ENCODE measurements at places on chromosomes 16 and 17.

DNA sequence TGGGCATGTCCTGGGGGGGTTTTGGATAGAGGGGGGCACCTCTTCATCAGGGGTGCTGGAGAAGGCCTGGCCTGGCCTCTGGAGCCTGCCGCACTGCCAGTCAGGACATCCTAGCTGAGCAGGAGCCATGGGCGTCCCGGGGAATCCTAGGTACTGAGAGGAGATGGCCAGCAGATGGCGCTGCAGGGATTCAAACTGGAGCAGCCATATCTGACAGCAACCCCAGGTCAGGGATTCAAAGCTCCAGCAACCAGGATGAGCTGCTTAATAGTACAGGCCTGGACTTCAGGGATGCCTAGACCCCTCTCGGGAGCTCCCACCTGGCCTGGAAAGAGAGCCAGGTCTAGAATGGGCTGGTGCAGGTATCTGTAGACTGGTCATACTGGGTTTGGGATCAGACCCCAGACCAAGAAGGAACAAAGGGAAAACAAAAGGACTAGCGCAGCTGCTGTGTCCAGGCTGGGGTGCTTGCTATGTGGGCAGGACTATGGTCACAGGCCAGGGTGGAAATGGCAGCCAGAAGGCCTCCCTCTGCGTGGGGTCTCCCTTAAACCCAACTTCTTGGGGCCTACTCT lies 306.9 kb upstream of the RBFOX1 start:
- no peak for DNase-seq

DNA sequence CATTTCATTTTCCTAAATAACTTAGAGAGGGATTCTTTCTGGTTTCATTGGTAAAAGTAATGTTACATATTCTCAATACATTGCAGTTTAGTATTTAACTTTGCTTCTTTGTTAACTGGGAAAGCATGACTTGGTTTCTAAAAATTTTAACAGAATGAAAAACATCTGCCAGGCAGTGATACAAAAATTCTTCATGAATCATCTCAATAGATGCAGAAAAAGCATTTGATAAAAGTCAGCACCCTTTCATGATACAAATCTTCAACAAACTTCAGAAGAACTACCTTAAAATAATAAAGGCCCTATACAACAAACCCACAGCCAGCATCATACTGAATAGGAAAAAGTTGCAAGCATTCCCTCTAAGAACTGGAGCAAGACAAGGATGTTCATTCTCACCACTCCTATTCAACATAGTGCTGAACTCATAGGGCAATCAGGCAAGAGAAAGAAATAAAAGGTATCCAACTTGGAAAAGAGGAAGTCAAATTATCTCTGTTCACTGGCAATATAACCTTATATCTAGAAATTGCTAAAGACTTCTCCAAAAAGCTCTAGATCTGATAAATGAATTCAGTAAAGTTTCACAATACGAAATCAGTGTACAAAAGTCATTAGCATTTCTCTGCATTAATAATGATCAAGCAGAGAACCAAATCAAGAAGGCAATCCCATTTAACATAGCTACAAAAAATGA lies 50.4 kb downstream of the SLFN5 start:
- no peak for DNase-seq

- DNase-seq, result no peak
These were observed 1.2 kb upstream of the GLIS2 start for GRCh38 chr16:4314532-4315185.

DNA sequence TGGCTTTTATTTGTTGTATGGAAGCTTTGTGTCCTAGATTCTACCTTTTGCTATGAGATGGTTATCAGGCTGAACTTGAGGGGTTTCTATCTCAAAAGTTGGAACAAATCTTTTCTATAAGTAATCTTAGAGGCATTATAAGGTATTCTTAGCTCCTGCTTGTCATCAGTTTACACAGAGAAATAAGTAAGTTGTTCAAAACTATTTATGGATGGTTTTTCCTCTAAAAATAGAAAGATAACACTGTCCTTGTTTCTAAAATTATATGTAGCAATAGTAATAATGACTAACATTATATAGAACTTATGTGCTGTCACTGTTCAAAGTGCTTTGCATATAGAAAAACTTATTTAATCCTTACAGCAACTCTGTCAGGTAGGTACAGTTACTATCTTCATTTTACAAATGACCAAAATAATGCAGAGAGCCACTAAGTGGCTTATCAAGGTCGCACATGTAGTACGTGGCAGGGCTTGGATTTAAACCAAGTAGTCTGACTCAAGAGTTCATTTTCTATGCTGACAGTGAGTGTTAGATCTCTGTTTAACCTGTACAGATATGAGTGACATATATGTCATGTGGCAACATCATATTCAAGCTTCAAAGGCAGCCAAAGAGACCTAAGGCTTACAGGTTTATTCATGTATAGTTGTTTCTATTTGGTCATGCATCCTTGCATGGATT lies 59.0 kb downstream of the PHKB start:
- no peak for DNase-seq

DNA sequence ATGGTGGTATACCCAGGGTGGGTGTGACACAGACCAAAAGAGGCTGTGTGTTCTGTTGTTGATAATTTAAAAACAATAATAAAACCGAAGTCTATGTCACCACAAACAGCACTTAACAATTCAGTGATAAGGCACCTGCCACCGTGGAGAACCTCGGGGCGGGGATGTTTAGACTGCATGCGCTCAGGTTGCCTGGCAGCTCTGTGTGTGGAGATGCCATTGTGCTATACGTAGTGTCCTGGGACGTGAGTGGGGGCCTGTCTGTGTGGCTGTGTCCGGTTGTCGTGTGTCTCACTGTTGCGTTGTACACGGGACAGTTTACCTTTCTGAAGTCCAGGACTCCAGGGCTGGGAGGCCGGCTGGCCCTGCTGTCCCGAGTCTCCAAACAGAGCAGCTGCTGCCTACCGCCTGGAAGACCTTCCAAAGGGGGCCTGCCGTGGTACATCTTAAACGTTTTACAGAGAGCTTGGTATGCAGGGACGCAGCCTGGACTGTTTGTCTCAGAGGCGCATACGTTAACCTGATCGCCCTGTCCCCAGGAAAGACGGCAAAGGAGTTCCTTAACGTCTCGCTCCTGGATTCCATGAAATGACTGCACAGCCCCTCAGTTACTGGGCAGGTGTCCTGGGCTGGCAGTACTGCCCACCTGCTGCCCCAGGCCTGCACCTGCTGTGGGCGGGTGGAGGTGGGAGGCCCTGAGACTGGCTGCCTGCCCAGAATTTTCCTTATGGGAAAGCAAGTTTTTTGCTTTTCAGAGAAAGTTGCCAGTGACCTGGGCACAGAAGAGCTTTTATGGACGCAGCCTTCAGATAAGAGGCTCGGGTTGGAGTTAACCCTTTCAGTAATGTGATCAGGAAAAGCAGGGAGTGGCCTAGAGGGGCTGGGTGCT lies 19.0 kb downstream of the SPIRE2 start:
- no peak for DNase-seq

GRCh38 chr17:4109449-4109848 lies 33.4 kb downstream of the ZZEF1 start:
- DNase-seq, result no peak

DNA sequence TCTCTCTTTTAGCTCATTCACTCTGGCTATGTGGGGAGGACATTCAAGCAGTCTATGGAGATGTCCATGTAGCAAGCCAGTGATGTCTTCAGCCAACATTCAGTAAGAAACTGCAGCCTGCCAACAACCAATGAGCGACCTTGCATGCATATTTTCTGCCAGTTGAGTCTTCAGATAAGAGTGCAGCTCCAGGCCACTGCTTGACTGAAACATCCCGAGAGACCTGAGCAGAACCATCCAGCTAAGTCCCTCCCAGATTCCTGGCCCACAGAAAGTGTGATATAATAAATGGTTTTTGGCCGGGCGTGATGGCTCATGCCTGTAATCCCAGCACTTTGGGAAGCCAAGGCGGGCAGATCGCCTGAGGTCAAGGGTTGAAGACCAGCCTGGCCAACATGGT lies 10.5 kb upstream of the C17orf58 start:
- DNase-seq, result no peak

- DNase-seq, result no peak
These were observed 157.7 kb downstream of the CDH11 start for GRCh38 chr16:64964126-64964540.

- DNase-seq, result no peak
These were observed 26.5 kb upstream of the SPNS3 start for GRCh38 chr17:4407216-4407615.

- no peak for DNase-seq
These were observed 549.0 kb downstream of the HS3ST4 start for GRCh38 chr16:26240807-26241206.

GRCh38 chr17:76659928-76660655 lies 16.5 kb upstream of the ST6GALNAC1 start:
- peak; percentile 27 for DNase-seq

- DNase-seq, result no peak
These were observed 17.9 kb downstream of the KPNA2 start for GRCh38 chr17:68053231-68054013.

DNA sequence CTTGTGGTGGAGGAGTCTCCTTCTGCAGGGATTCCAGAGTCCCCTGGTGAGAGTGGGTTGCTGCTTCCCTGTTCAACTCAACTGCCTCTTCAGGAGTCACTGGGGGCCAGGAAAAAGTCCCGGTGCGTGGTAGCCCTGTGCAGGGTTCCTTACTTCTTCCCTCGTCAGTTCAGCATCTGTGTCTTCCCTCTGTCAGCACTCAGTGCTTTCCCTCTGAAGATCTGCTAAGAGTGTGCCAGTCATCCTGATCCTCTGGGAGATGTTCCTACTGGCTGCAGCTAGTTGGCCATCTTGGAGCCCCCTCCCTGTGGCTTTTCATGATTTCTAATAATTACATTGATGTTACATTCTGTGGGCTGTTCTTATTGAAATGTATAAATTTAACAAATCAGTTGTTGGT lies 36.5 kb downstream of the NF1 start:
- no peak for DNase-seq

- no peak for DNase-seq
These were observed 38.3 kb downstream of the ABCC12 start for GRCh38 chr16:48117217-48118105.
